B cell (primary cell): ENCODE measurements at places on chromosomes 12 and 14. TPM values are rescaled to one million over a fixed set of nuclear protein-coding genes. Genes with fewer than 3 reads are reported as not detected.
A peak's percentile ranks its signal among the peaks of the same experiment; 100 is the strongest.

- no peak for DNase-seq
Observed at GRCh38 chr12:39605501-39605900, 14.1 kb downstream of the ABCD2 start.

GRCh38 chr14:71625891-71626701 is 306.1 kb upstream of the RGS6 start:
- DNase-seq: no peak

- DNase-seq: peak; percentile 33
Observed at GRCh38 chr14:65791191-65791981, 378.9 kb downstream of the FUT8 start.

GRCh38 chr12:6235499-6235898 is 35.3 kb downstream of the CD9 start:
- no peak for DNase-seq

GRCh38 chr14:100471441-100472093 is 115.7 kb downstream of the BEGAIN start:
- no peak for DNase-seq

GRCh38 chr14:65433157-65433556 is 20.6 kb downstream of the FUT8 start:
- no peak for DNase-seq

DNA sequence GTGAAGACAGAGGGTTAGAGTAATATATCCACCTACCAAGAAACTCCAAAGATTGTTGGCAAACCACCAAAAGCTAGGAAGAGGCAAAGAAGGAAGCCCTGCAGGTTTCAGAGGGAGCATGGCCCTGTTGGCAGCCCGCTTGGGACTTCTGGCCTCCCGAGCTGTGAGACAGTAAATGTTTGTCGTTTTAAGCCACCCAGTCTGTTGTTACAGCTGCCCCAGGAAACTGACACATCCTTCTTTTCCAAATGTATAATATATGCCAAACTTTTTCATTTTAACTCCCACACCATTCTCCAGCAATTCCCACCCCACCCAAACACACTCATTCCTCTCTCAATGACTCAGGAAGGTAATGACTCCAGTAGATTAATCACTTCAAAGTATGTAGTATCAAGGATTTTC is 74.0 kb downstream of the RPS29 start:
- DNase-seq: no peak

- no peak for DNase-seq
Observed at GRCh38 chr12:104472748-104473147, 16.0 kb downstream of the CHST11 start.

GRCh38 chr12:26229910-26230309 is 34.5 kb downstream of the SSPN start:
- DNase-seq: no peak

DNA sequence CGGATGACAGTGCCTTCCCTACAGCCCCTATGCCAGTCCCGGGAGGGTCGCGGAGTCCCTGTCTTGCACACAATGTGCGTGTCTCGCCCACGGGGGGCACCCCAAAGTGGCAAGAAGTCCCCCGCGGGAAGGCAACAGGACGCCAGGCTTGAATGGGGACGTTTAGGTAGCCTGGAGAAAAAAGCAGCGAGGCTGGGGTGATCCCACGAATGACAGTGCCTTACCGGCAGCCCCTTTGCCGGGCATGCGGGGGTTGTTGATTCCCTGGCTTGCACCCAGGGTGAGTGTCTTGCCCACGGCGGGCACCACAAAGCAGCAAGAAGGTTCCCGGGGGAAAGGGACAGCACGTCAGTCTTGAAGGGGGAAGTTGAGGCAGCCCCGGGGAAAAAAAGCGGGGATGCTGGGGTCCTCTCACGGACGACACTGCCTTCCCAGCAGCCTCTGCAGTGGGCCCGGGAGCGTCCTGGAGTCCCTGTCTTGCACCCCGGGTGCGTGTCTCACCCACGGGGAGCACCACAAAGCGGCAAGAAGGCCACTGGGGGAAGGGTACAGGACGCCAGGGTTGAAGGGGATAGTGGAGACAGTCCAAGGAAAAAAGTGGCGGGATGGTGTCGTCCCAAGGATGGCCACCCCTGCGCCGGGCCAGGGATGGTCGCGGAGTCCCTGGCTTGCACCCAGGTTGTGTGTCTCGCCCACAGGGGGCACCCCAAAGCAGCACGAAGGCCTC is 156.8 kb upstream of the ALG10B start:
- no peak for DNase-seq

GRCh38 chr12:53327435-53328042 is 6.1 kb upstream of the AAAS start:
- peak; percentile 40 for DNase-seq

Gene DAO
- total RNA-seq: not detected in 2 replicates

Gene OAS2
- 57.4 and 59.3 TPM in 2 replicates for total RNA-seq
